ENCODE measurements at places on chromosomes 1 and 21.

GRCh38 chr1:164967300-164967699 lies 389.2 kb downstream of the LMX1A start:
- no peak for DNase-seq

GRCh38 chr1:175511496-175511895 lies 231.9 kb downstream of the TNR start:
- DNase-seq = no peak

DNA sequence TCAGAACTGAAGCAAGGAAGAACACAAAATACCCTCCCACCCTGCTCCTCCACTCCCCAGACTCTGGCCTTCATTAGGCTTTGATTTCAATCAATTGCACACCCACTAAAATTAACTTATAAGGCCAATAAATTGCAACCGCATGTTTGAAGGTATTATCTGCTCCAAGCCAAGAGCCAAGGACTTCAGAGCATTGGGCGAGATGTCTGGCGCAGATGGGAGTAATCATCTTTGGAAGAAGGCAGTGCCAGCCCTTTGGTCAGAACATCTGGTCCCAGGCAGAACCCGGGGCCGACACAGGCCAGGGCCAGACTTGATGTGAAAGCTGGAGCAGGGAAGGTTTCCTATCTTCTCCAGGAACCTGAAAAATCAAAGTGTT lies 60.0 kb downstream of the SLC66A1 start:
- DNase-seq = no peak

GRCh38 chr1:24505816-24506215 lies 3.2 kb downstream of the RCAN3 start:
- no peak for DNase-seq

DNA sequence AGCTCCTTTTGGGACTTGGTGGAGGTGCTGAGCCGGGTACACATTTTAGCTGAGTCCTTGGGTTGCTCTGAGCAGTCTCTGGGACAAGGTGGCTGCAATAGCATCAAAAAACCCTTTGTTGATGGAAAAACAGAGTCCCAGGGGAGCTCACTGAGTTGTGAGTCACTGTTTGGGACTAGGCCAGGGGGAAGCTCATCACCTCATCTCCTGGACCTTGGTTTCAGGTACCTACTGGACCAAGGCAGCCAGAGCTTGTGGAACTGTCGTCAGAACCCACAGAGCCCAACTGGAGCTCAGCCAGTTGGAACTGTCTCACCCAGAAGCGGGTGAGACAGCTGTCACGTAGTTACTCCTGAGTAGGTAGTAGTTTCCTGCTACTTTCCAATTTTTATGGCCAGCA lies 146.7 kb downstream of the HLX start:
- DNase-seq = no peak

GRCh38 chr1:67887146-67887545 lies 53.9 kb upstream of the GNG12 start:
- DNase-seq = no peak

- no peak for DNase-seq
Observed at GRCh38 chr1:181129771-181130606, 41.5 kb downstream of the IER5 start.

DNA sequence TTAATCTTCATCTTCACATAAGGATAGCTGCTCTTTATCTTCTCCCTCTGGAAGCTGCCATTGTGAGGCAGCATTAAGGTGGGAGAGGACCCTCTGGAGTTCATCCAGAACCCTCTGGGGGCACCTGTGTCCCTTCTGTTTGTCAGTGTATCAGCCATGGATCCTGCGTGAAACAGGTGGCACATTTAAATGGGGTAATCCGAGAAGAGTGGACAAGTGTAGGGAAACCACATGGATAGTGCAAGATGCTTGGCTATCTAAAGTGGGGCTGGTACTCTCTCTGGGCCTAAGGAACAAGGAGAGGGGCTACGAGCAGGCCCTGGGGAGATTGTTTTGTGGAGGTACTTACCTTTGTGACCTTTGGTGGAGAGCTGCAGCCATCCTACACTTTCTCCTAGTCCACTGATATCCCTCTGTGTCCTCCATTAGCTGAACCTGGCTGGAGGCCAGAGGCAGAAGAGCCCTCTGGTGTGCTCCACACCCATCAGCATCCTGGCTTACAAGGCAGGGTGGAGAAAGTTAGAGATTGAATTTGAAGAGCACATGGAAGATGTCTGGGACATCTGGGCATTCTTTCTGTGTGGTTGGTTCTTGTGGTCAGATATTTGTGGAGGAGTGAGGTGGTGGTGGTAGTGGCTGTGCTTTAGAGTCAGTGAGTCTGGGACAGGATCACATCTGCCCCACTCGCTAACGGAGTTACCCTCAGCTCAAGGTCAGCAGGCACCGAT lies 117.7 kb downstream of the FGGY start:
- no peak for DNase-seq

DNA sequence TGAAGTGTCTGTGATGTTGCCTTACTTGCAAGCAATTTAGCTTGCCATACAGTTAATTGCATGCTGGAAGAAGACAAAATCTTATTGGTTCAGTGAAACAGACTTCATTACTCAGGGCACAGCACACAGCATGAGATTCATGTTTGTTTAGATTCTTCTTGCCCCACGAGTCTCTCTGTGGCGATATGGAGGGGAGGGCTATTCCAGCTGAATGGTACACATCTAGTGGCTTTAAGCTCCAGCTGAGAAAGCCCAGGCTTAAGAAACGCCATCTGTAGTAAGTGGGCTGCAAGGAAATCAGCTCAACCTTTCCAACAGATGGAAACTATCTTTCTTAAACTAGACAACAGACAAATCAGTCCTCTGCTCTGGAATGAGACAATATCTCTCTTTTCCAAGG lies 1022.0 kb downstream of the NCAM2 start:
- no peak for DNase-seq

- DNase-seq = no peak
Observed at GRCh38 chr1:10771789-10772188, 24.7 kb downstream of the CASZ1 start.

- no peak for DNase-seq
Observed at GRCh38 chr1:202036595-202037387, 26.4 kb downstream of the ELF3 start.

DNA sequence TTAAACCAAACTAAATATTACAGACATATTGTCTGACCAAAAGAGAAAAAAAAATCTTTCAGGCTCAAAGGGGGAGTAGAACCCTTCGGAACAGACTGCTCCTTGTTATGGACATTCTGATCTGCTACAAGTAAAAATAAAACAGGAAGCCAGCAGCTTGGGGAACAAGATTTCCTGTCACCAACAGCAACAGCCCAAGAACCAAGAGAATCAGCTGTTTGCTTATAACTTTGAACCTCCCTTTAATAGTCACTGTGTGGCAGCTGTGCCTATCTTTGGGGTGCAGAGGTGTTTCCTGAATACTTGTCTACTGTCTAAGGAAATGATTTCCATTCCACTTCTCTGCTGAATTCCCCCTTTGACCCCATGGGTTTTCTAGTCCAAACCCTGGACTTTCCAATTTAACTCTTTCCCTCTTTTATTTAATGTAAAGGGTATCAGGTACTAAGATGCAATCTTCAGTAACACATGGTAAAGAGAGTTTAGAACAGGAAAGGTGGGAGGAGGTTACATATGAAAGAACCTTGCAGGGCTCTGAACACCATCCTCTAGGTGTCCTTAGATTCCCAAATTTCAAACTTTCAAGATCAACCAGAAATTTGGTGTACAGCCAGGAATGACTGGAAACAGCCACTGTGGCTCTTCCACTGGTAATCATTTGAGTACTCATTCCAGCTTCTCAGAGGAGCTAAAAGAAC lies 38.6 kb downstream of the GPR3 start:
- DNase-seq = no peak

- no peak for DNase-seq
Observed at GRCh38 chr1:163241746-163242145, 39.0 kb upstream of the RGS5 start.

DNA sequence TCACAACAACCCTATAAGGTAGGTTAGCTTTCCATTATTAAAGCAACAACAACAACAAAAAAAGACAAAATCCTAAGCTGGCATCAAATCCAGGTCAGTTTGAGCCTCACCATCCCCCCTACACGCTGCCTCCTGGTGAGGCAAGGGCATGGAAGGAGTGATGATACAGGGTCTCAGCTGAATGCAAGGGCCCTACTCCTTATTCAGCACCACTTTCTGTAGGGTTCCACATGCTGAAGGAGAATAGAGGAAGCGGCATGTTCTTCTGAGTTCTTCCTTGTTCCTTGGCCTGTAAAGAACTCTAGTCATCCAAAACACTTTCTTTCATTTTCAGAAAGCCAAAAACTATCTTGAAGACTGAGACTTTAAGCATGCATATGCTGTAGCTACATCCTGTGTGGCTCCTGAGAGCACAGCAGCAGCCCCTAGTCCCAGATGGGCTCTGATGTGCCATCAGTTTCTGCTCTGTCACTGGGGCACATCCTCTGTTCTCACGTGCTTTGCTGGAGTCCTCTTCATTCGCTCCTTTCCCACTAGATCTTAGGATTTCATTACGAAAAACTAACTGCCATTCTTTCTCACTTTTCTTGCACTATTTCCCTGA lies 6.2 kb downstream of the ILDR2 start:
- no peak for DNase-seq

- DNase-seq = no peak
Observed at GRCh38 chr1:215181518-215181917, 99.0 kb downstream of the KCNK2 start.

DNA sequence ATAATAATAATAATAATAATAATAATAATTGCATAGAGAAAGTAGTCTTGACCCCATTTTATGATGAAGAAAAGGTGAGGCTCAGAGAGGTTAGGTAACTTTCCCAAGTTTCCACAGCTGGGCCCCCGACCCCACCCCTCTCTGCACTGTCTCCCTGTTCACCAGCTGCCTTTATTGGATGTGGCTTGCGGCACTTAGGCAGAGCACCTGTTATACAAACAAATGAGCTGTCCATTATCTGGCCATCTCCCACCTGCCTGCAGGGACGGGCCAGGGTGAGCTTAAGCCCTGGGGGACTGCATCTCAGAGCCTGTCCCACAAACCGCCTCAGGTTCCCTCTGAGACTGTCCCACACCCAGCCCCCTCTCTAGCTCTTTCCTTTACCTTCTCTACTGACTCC lies 10.1 kb upstream of the EFNA1 start:
- no peak for DNase-seq

DNA sequence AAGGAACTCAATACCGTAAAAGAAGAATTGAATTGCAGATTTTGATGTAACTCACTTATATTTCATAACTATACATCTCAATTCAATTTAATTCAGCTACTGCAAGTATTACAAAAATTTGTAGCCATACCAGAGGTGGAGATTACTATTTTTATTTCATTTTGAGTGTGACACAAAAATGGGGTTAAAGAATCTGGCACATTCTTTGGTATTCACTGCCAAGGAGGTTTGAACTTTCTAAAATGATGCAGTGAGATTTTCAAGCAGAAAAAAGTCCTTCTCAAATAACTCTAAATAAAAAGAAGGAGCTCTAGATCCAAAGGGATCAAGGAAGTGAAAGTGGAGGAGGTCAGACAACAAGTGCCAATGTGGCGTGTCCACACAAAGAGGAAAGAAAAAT lies 569.0 kb downstream of the DPYD start:
- no peak for DNase-seq

- no peak for DNase-seq
Observed at GRCh38 chr1:40075266-40075665, 21.8 kb downstream of the PPT1 start.

DNA sequence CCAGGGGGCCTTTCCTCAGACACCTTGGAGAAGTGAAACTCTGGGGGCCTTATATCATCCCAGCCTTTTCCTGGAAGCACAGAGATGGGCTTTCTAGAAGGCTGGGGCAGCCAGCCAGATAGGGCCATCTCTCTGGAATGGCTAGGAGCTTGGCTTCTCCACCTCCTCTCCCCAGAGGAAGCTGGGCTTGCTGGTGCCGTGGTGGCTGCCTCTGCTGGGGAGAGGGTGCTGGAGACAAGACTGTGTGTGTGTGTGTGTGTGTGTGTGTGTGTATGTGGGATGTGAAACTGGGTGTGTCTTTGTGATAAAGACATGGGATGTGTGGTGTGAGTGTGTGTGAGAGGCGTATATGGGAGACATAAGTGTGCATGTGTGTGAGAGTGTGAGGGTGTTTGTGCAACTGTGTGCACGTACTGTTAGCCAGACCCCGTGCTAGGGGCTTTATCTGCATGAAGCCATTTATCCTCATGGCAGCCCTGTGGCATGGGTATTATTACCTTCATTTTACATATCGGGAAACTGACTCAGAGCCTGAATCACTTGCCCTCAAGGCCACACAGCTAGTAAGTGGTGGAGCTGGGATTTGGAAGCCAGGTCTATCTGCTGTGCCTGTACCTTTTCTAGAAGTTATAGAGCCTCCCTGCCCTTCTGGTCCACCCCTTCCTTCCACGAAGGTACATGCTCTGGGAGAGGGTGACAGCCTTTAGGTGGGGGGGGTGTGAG lies 44.2 kb downstream of the PTPRU start:
- DNase-seq = no peak

DNA sequence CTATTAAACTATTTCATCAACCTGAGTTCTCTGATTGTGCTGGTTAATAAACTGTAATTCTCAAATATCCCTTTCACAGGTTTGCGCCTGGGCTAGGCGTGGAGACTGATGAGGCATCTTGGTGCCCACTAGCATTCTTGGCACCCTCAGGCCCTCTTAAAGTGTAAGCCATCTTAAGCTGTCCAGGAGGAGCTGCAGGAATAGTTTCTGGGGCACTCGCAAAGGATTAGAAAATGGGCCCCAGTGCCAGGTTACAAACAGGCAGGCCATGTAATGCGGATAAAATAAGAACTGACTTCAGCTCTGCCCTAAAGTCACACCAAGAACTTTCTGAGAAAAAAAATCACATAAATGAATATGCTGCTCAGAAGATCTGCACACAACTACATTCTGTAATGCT lies 1.1 kb downstream of the CASQ2 start:
- no peak for DNase-seq

Data from tibial nerve (tissue), 4 donors.